ENCODE measurements at places on chromosomes 2 and 18.

DNA sequence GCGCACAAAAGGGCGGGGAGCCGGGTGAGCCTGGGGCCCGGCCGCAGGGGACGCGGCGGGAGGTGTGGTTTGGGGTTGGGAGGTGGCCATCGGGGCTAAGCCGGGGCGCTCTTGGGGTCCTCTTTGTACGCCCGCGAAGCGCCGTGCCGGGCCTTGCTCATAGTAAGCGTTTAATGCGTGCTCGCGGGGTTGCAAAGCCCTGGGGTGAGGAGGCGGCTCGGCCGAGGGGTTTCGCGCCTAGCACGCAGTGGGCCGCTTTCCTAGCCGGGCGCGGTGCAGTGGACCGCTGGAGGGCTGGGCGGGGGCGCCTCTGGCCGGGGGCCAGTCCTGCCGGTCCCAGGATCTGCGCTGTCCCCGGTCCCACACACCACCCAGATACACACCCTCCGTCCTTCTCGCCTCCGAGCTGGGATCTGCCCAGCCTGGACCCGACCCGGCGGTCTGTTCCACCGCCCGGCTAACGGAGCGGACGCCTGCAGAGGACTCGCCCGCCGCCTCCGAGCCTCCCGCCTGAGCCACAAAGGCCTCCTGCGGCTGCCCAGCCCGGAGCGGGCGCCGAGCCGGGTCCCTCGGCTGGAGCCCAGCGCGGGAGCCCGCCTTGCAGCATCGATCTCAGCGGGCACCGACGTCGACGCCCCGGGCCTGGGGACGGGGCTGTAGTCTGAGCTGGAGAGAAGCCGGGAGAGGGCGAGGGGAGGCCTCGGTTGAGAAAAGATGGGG is 564 bp downstream of the DPYSL5 start:
- DNase-seq = no peak

DNA sequence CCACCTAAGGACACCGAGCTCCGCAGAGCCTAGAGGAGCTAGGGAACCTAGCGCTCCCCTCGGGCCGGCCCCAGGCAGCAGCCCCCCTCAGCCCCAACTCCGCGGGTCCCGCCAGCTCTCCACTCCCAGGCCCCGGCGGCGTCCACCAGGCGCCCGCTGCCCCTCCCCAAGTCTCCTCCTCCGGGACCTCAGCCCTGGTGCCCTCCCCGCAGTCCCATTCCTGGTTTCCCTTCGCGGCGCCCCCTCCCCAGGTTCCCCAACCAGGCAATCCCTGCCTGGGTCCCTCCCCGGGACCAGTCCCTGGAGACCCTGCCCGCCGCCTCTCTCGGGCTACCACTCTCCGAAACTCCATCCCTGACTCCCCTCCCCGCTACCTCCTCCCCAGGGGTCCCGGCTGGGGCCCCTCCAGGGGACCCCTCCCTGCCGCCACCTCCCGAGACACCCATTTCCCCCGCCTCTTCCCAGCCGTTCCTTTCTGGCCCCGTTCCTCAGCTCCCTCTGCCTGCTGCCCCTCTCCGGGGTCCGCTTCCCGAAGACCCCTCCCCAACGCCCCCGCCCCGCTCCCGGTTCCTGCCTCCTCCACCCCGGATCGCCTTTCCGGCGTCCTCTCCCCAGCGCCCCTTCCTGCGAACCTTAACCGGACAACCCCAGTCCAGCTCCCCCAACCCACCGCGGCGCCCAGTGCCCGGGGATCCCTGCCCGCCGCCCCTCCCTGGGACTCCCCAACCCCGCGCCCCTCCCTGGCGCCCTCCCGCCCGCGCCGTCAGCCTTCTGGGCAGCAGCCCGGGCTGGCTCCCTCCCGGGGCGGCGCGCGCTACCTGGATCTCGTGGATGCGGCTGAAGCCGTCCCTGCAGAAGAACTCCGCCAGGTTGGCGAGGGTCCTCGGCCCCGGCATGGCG is 678 bp downstream of the CYP27C1 start:
- no peak for DNase-seq

DNA sequence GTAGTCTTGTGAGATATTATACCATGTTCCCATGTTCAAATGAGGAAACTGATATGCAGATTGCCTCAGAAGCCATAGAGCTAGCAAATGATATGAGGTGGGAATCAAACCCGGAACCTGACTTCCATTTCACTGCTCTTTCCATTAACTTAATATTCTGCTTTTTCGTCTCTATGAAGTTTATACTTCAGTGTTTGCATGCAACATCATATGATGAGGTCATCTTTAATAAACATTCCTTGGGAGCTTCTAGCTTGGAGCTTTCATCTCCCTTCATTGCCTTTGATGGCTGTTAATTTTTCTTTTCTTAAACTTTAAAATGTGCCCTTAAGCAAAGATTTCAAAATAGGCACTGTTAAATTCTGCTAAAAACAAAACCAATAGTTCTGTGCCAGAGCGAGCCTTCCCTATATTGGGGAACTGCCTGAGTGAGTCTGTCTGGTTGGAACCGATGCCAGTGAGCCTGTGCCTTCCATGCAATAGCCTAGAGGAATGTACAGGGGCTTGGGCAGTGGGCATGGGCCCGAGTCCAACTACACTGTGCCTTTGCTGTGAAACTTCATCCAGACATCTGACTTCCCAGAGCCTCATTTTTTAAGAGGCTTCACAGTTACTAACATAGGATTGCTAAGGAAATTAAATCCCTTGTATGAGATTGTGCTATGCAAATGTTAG is 91.1 kb upstream of the TMEM200C start:
- no peak for DNase-seq

GRCh38 chr2:2827046-2827636 is 496.1 kb upstream of the MYT1L start:
- DNase-seq = no peak

GRCh38 chr2:54964271-54964670 is 86.0 kb downstream of the RTN4 start:
- DNase-seq = no peak
